GM12878 (cell line): ENCODE measurements at places on chromosomes 3 and 15. TPM values are rescaled to one million over a fixed set of nuclear protein-coding genes. Genes with fewer than 3 reads are reported as not detected.

The GAP43 gene
- 0.07 and 0.16 TPM in 2 replicates for polyA plus RNA-seq

The ZPLD1 gene
- 0.06 TPM in 1 of 2 replicates, not detected in the other for polyA plus RNA-seq

DNA sequence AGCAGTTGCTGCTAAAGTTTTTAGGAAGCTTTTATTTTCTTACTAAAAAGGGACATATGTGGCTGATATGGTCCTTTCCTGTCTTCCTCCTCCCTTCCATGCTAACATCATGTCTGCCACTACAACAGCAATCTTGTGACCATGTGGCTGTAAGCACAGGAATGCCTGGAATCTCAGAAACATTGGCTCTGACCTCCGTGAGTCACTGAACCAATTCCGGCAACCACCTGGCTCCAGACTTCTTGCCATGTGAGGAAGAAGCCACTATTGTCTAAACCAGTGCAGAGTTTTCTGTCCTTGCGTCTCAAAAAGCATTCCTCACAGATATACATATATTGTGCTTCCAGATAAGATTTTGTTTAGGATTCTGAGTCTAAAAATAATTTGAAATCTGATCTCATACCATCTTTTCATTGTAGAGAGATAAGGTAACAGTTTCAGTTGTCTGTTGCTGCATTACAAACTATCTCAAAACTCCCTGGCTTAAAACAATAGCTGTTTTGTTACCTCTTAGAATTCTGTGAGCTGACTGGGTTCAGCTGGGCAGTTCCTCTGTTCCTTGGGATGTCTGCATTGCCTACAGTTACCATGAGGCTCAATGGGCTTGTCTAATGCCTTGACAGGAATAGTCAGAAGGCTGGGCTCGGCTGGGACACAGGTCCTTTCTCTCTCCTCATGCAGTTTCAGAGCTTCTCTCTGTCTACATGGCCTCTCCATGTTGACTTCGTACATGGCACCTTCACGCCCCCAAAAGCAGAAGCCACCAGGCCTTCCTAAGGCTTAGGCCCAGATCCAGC lies 77.3 kb upstream of the MAGI1 start:
- H3K4me1 ChIP-seq: no peaks in the 10 kb centered on the region
- H3K27me3 ChIP-seq: no peaks in the 10 kb centered on the region

- no peaks in the 10 kb centered on the region for H3K4me1 ChIP-seq
- no peak overlapping the region for H3K4me3 ChIP-seq
Measured at GRCh38 chr3:16216373-16216935, 42.0 kb downstream of the GALNT15 start.

DNA sequence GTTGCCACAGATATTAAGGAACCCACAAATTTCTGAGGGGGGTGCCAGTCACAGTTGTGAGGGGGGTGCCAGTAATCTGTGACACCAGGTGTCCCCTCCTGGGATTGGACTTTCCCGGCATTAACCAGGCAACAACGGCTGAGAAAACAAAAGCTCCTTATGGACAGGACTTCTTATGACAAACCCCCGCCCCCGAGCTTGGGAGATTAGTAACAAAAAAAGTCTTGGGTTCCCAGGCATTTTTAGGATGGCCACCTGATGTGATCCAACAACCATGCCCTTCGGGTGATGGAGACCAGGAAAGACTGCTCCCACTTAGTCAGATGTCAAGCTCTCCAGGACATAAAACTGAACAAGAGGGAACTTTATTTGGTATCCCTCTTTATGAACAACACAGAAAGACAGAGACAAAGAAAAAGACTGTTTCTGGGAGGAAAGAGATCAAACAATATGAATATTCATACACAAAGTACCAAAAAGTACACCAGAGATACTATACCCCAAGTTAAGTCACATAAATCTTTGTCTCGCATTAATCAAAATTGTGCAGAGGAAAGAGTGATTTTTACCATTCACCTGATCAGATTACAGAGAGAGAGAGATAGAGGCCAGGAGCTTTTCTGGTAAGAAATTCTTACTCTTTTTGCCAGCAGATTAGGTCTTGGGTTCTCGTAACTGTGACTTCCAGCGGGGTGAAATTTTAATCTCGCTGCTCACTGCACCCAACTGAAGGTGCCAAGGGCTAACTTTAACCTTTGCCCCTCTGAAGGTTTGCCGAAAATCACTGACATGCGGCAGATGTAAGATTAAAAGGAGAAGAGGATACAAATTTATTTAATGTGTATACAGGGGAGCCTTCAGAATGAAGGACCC lies 61.6 kb downstream of the OSTN start:
- no peak overlapping the region for H3K27ac ChIP-seq
- no peak overlapping the region for H3K4me3 ChIP-seq
- H3K27me3 ChIP-seq: no peaks in the 10 kb centered on the region

- no peak for DNase-seq
- no peaks in the 10 kb centered on the region for H3K27me3 ChIP-seq
- no peaks in the 10 kb centered on the region for H3K36me3 ChIP-seq
- no peak overlapping the region for H3K4me3 ChIP-seq
Measured at GRCh38 chr3:46672349-46672695, 21.2 kb downstream of the ALS2CL start.

DNA sequence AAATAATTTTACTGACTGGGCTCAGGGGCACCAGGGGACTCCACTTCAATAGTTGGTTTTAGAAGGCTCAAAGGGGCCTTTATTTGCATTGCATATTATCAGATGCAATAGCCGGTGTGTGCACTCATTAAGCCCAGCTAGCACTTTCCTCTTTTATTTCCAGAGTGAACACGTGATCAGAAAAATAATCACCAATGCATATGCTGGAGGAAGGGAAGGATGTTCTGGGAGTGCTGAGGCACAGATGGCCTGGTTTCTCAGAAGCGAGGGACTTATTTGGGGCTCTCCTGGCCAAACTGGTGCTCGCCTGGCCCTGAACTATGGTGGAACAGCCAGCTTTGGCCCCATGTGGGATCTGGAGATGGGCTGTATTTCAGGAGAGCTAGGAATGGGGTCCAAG lies 60.4 kb upstream of the SEC13 start:
- H3K27ac ChIP-seq: no peak overlapping the region
- DNase-seq: no peak
- no peaks in the 10 kb centered on the region; the same call in 1 of the 2 replicates for H3K27me3 ChIP-seq
- H3K36me3 ChIP-seq: no peaks in the 10 kb centered on the region
- no peak overlapping the region for H3K4me3 ChIP-seq

- H3K4me1 ChIP-seq: no peaks in the 10 kb centered on the region
- no peak overlapping the region for H3K4me3 ChIP-seq
- no peaks in the 10 kb centered on the region for H3K27me3 ChIP-seq
Measured at GRCh38 chr15:100160953-100161352, 180.8 kb downstream of the ADAMTS17 start.

GRCh38 chr3:99172736-99173657 lies 271.5 kb upstream of the DCBLD2 start:
- DNase-seq: peak; percentile 9
- no peaks in the 10 kb centered on the region for H3K4me1 ChIP-seq
- no peaks in the 10 kb centered on the region for H3K36me3 ChIP-seq

- H3K27me3 ChIP-seq: no peaks in the 10 kb centered on the region
- H3K27ac ChIP-seq: no peak overlapping the region
- no peaks in the 10 kb centered on the region for H3K36me3 ChIP-seq
- H3K4me3 ChIP-seq: no peak overlapping the region
- peaks cover 23% of the 10 kb centered on the region for H3K4me1 ChIP-seq
- DNase-seq: no peak
Measured at GRCh38 chr3:195548987-195549386, 5.9 kb upstream of the PPP1R2 start.

GRCh38 chr3:103684904-103685303 lies 1250.1 kb downstream of the ZPLD1 start:
- no peak overlapping the region for H3K27ac ChIP-seq
- no peaks in the 10 kb centered on the region for H3K4me1 ChIP-seq
- H3K27me3 ChIP-seq: no peaks in the 10 kb centered on the region

DNA sequence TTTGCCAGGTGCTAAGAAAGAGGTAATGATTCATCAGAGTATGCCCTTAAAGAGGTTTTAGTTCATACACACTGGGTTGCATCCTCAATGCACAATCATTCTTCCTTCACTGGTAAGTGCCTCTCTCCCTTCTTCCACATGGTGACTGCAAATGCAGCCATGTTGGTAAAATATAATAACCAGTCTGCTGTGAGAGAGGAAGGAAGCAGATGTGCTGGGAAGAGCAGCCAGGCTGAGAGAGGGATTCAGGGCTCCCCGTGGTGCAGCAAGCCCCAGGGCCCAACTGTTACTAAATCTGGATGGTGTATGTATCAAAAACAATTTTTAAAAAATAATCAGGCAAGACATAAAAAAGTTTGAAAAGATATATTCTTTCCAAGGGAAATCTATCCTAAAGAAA lies 498.1 kb downstream of the MAGI1 start:
- H3K4me1 ChIP-seq: no peaks in the 10 kb centered on the region
- H3K4me3 ChIP-seq: no peak overlapping the region
- no peaks in the 10 kb centered on the region for H3K36me3 ChIP-seq
- no peak for DNase-seq
- no peak overlapping the region for H3K27ac ChIP-seq

- H3K4me3 ChIP-seq: no peak overlapping the region
- H3K27me3 ChIP-seq: no peaks in the 10 kb centered on the region
- no peak overlapping the region for H3K27ac ChIP-seq
Measured at GRCh38 chr3:72576563-72576962, 271.7 kb downstream of the SHQ1 start.

DNA sequence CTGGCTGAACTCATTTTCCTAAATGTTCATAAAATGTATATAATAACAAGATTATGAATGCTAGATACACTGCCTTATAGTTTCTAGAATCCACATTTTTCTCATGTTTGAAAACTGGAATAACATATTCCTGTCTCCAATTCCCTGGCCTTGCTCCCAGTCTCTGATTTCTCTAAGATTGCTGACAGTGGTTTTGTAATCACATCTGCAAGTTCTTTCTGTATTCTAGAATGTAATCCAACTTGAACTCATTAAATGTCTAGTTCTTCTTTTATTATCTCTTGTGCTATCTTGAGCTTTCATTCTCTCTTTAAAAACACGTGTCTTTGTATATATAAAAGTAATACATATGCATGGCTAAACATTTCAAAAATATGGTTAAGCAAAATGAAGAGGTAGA lies 215.2 kb upstream of the ADAMTS9 start:
- no peak overlapping the region for H3K4me3 ChIP-seq
- H3K4me1 ChIP-seq: no peaks in the 10 kb centered on the region
- no peak overlapping the region for H3K27ac ChIP-seq
- H3K36me3 ChIP-seq: no peaks in the 10 kb centered on the region
- no peaks in the 10 kb centered on the region for H3K27me3 ChIP-seq
- no peak for DNase-seq

GRCh38 chr3:134485075-134485717 lies 589 bp downstream of the ANAPC13 start:
- H3K4me3 ChIP-seq: peak overlapping the region; percentile 82
- H3K27ac ChIP-seq: peak overlapping the region; percentile 87
- no peaks in the 10 kb centered on the region for H3K27me3 ChIP-seq
- H3K36me3 ChIP-seq: peaks cover 9% of the 10 kb centered on the region
- peaks cover 6% of the 10 kb centered on the region for H3K4me1 ChIP-seq
